Muscle of arm (tissue), 14 donors: ENCODE measurements at places on chromosomes 4 and X. TPM values are rescaled to one million over a fixed set of nuclear protein-coding genes. Genes with fewer than 3 reads are reported as not detected.

DNA sequence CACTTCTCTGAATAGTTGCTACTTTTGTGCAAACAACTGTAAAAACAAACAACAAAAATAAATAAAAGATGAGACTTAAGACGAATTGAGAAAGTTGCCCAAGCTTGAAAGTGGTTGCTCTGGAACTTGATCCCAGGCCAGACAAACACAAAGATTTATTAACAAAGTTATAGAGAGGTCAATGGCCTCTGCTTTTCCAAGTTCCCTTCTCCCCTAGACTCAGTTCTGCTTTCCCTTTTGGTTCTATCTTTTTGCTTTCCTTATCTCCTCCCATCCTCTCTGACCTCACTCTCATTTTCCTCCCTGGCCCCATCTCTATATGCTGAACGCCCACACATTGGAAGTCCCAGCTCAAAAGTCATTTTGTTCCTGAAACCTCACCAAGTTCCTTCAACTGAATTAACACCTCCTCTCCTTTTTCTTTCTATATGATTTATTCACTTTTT, 82.7 kb downstream of the MXRA5 start:
- DNase-seq, result no peak

- peak; percentile 2 for DNase-seq
These were observed 1.1 kb upstream of the HDAC6 start for GRCh38 chrX:48800574-48801279.

DNA sequence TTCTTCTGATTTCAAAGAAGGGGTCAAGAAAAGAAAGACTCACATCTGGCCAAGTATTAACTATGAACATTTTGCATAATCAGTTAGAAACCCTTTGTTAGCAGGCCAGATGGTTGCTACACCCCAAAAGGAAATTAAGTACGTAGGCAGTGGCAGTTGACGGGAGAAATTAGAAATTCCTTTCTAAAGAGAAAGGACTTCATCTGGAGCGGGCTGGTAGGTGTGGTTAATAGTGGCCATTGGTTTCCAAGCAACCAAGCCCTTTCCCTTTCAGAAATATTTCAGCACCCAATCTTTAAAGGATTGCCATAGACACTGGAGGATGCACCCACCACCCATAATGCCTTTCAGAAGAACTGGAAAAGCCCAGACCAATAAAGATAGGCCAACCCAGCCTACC, 235.7 kb upstream of the LDB2 start:
- DNase-seq, result no peak

GRCh38 chrX:139930916-139931645, 1.8 kb downstream of the ATP11C start:
- no peak for DNase-seq

DNA sequence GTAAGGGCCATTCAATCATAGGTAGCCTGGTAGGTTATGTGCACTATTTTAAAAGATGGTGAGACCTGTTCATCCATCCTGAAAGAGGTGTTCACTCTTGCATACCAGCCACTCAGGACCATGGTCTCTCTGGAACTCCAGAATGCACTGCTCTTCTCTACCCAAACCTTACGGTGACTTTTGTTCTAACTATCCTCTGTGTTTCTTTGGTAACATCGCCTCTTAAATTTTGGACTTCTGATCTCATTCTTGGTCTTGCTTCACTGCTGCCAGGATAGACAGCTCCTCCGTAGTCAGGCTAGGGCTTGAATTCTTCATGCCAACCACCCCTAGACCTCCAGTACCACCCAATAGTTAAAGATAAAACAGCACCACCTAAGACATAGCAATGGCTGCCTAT, 346.3 kb upstream of the GALNT7 start:
- DNase-seq, result no peak

- peak; percentile 12 for DNase-seq
These were observed 211.9 kb upstream of the KIT start for GRCh38 chr4:54445866-54446265.

DNA sequence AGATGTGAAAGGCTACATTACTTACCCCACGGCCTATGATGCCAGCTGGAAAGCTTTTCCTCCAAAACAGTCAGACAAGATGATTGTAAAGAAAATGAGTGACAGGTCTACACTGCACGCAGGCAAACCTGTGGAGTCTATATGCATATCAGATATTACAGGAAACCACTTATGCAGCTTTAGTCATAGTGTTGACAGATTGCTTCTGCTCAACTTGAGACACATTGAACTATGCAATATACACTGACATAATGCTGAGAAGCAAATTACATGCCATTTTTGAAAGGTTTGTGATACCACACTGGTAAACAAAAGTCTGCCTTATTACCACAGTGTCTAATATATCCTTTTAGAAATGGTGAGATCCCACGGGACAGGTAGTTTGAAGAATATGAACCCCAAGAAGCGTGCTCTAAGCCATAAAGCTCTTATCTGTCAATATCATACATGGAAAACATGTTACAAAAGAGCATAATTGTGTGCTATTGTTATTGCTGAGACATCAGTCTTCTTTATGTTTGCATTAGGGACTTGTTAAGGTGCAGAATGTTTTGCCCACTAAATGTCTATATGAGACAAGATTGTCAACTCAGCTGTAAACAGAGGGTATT, 1835.8 kb upstream of the TENM3 start:
- no peak for DNase-seq

GRCh38 chr4:26867914-26868684, 7.5 kb downstream of the STIM2 start:
- DNase-seq, result no peak

DNA sequence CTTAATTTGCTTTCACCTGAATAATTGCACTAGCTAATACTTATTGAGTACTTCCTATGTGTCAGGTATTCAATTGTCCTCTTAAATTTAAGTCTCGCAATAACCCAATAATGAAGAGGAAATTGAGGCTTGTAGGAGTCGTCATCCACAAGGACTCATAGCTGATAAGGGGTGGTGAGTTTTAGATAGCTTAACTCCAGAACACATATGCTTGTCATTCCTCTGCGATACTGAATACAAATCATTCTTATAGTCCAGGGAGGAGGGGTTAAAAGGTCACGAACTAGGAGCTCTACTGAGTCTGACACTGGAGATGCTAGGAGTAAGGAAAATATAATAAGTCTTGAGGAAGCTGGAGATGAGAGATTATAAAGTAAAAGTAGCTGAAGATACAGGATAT, 1.4 kb upstream of the PACRGL start:
- no peak for DNase-seq

GRCh38 chr4:145828802-145829485, 109.7 kb downstream of the ZNF827 start:
- DNase-seq, result no peak

DNA sequence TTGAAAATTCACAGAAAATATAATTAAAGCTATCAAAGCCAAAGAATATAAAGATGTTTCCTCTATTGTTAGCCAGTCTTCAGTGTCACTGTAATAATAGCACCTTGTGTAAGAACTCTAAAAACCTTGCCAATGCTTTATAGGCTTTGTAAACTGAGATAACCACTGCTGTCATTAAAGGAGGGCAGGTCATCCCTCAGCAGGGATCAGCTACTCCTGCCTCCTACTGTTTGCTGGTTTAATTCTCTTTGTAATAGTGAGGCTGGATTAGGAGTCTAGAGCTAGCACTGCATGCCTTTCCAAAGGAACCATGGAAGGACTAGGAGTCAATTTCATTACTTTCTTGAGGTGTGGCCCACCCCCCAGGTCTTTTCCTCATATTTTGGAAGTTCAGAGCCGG, 46.2 kb downstream of the FHIP1A start:
- DNase-seq, result no peak

GRCh38 chr4:143411527-143412419, 75.1 kb downstream of the GAB1 start:
- peak; percentile 48 for DNase-seq

- DNase-seq, result no peak
These were observed 117.0 kb downstream of the CBLL2 start for GRCh38 chrX:22389556-22390179.

DNA sequence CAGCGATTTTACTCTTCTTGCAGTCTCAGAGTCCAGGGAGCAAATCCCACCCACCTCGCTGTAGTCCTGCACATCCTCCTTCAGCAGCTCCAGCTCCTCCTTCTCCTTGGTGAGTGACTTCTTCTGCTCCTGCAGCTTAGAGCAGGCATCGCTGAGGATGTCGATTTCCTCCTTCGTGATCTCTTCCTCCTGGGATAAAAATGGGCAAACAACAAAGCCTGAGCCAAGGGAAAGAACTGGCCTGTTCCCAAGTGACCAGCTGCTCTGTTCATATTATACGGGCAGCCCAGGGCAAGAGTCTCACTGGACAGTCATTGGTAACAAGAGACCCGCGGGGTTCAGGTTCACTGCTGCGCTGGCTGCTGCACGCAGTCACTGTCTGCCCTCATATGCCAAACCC, 26.2 kb downstream of the FGFR3 start:
- peak; percentile 20 for DNase-seq

DNA sequence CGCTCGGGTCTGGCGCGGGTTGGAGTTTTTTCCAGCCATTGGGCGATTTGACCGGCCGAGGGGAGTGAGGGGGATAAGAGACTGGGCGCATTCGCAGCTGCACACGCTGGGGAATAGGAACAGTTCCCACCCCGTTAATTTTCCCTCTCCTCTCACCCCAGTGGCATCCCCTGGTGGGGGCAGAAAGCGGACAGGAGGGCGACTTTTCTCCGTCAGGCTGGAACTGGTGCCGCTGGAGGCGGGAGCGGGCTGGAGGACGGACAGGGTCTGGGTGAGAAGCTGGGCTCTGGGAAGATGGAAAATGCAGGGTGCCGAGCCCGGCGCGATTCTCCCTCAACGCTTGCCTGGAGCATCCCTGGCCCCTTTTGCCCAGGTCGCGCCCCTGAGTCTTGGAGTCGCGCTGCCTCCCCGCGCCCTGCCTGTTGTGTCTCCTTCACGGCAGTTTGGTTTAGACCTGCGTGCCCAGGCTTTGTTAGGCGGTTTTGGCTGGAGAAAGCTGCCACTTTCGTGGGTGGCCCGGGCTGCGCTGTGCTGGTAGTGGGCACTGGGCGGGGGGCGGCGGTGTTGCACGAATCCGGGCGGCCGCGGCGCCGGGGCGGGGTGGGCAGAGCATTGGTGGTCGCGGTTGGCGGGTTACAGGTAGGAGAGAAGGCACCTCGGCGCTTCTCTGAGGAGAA, 2.0 kb downstream of the ADGRL3 start:
- DNase-seq, result peak; percentile 43

- peak; percentile 45 for DNase-seq
These were observed 565 bp downstream of the MOB1B start for GRCh38 chr4:70902577-70903290.

- DNase-seq, result no peak
These were observed 98.2 kb downstream of the FRYL start for GRCh38 chr4:48681856-48682255.

DNA sequence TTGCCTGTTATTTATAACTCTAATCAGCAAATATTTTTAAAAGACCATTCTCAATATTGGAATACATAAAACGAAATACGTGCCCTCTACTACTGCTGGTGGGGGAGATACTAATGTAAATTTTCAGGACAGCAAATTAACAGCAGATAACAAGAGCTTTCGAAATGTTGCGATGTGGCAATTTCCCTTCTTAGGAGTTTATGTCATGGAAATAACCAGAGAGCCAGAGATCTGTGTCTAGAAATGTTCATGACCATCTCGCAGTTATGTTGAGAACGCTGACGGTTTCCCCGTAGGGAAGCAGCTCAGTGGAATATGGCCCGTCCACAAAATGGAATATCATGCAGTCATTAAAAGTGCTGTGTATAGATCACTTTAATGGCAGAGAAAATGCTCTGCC, 238.4 kb upstream of the PSAPL1 start:
- no peak for DNase-seq

DNA sequence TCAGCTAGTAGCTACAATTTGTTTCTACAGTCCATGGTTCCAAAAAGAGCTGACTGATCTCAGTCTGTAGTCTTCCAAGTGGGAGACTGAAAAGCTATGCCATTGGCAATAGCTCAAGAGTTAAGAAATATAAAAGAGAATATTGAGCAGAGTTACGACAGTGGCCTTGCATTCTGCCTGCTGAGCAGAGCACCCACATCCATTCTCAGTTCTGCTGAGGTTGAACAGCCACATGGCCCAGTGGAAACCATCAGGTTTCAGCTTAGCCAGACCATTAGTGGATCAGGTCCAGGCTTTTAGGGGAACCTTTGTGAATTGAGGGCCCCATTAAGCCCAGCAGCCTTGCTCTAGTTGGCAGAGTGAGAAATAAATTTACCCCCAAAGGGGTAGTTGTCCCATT, 28.1 kb downstream of the ZNF81 start:
- DNase-seq, result no peak

- DNase-seq, result no peak
These were observed 25.2 kb upstream of the TBC1D14 start for GRCh38 chr4:6884341-6884870.

DNA sequence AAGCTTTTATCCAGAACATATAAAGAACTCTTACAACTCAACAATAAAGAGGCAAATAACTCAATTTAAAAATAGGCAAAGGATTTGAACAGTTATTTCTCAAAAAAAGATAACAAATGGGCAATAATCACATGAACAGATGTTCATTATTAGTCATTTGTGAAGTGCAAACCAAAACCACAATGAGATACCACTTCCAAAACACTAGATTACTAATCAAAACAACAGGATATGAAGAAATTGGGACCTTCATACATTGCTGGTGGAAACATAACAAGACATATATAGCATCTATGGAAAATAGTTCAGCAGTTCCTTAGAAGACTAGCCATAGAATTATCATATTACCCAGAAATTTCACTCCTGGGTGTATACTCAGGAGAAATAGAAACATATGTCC, 224.6 kb downstream of the FBXO8 start:
- no peak for DNase-seq

Gene AGTR2
- 60.9 TPM for polyA plus RNA-seq

Gene USP17L10
- polyA plus RNA-seq, result not detected

Gene RPS6KA6
- polyA plus RNA-seq, result 5.7 TPM

Gene SPANXN3
- not detected for polyA plus RNA-seq

Gene MAGEB10
- polyA plus RNA-seq, result not detected

Gene KLB
- not detected for polyA plus RNA-seq

Gene FGFRL1
- polyA plus RNA-seq, result 115 TPM

Gene CXCR3
- not detected for polyA plus RNA-seq

Gene HELT
- polyA plus RNA-seq, result not detected

Gene PCYT1B
- 2.5 TPM for polyA plus RNA-seq

Gene SEPTIN11
- 299 TPM for polyA plus RNA-seq
